ENCODE measurements at places on chromosomes 3 and 15. TPM values are rescaled to one million over a fixed set of nuclear protein-coding genes. Genes with fewer than 3 reads are reported as not detected.
A peak's percentile ranks its signal among the peaks of the same experiment; 100 is the strongest.

SPATA12 gene
- total RNA-seq, result not detected

MAP1A gene
- total RNA-seq, result 7.6 TPM

GOLGB1 gene
- 62.3 TPM for total RNA-seq

LDHAL6B gene
- total RNA-seq, result not detected

OPA1 gene
- 57.4 TPM for total RNA-seq

DNA sequence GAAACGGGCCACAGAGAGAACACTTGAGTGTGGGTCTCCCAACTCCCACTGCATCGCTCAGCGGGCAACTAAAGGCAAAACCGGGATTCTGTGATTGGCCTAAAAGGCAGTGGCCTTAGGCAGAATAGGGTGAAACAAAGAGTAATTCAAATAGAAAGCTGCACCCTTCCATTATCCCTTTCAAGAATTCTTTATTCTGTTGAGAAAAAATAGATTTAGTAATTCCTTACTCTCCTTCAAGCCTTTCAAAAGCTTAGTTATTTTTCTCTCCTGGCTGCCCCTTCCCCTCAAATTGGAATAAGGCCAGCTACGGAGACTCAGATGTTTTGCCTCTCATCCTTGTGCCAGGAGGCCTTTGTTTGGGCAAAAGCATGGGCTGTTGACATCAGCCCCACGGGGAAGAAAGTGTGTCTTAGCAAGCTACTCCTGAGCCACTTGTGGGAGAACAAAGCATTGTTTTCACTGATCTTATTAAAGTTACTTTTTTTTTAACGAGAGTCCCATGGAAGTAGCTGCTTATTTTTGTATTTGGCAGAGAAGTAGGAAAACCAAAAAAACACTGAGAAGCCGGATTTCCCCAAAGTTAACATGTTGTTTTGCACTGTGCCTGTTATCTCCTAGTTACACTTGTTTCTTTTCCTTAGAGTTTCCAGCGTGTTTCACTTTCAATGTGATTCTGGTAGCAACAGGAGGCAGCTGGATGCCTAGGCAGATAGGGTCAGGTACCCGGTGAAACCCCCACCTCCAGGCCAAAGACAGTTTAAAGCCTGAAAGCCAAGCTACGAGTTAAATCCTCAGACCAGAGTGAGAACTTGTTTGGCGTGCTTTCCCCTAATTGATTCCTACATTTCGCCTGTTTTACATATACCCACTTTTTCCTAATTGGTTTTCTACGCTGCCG is 2.2 kb downstream of the ST6GAL1 start:
- DNase-seq, result peak; percentile 55

GRCh38 chr3:123568034-123568433 is 16.8 kb downstream of the HACD2 start:
- DNase-seq, result no peak

DNA sequence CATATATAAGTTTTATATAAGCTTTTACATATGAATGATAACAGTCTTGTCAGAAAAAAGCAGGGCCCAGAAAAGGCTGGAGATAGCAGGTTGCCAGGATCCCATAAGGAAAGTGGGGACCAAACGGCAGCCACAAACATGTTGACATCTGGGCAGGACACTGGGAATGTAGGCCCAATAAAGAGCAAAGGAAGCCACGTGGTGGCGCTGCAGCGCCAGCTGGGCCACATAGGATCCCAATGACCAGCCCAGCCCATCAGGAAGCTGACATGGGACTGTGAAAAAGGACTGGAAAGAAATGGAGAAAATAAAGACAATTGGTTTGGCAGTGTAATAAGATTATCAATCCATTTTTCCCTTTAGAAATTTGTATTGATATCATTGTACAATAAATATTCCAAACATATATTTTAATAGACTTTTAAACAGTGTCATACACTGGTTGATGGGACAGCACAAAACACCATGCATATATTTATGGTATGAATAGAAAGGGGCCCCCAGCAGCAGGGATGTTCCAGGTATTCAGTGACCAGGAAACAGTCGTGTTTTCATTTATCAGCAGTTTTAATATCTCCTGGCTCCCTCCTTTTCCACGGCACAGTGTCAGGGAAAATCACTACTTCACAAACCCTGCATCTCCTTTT is 89.0 kb upstream of the STRIT1 start:
- peak; percentile 88 for DNase-seq

DNA sequence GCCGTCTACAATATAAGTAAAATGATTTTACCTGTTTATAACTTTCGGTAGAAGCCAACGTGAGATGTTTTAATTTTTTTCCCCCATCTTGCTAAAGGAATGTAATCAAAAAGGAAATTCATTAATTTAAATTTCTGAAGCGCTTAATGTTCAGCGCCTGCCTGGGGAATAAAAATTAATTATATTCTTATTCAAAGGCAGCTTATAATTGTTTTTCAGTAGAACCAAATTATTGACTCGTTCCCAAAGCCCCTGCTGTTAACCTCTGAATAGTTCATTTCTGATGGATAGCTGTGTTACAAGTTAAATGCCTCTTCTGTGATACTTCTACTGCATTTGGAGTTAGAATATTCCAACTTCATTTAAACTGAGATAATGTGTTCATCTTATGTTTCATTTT is 51.6 kb downstream of the ARMC8 start:
- no peak for DNase-seq

DNA sequence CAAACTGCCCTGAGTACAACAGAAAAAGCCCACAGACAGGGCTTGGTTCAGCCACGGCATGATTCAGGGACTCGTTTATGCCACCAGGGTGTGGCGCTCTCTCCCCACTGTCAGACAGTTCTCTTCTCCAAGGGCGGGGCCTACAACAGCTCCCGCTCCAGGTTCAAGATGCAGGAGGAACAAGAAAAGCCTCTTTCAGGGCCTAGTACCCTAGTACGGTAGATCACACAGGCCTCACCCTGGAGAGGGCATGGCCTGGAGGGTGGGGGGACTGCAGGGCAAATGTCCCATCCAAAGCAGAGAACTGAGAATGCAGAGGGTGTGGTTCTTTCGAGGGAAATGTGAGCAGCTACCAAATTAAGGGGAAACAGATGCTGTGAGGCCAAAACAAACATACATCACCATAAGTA is 12.0 kb downstream of the MESD start:
- DNase-seq, result peak; percentile 81

- DNase-seq, result peak; percentile 37
These were observed at the start of gene MCF2L2 for GRCh38 chr3:183428447-183429211. TSS of gene MCF2L2 (minus strand) at chr3:183428619. CDS start at chr3:183427977, 642 bp downstream.

- no peak for DNase-seq
These were observed 616 bp upstream of the IGDCC4 start for GRCh38 chr15:65423150-65423975.

- no peak for DNase-seq
These were observed 1.1 kb downstream of the GHRL start for GRCh38 chr3:10291641-10292040.

DNA sequence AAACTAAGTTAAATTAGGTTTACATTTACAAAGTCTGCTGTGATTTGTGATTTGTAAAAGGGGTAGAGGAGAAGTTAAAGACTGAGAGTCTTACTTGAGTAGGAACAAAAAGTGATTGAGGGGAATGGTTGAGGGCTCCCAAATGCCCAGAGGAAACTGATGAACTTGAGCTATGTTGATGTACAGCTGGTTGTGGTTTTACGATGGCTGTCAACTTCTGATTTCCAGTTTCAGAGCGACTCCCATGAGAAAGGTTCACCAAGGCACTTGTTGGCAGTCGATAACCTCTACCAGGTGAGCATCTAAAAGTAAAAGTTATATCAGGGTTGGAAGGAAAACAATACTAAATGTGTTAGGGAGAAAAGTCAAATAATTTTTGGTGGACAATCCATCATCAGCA is 91.0 kb downstream of the XRN1 start:
- no peak for DNase-seq

DNA sequence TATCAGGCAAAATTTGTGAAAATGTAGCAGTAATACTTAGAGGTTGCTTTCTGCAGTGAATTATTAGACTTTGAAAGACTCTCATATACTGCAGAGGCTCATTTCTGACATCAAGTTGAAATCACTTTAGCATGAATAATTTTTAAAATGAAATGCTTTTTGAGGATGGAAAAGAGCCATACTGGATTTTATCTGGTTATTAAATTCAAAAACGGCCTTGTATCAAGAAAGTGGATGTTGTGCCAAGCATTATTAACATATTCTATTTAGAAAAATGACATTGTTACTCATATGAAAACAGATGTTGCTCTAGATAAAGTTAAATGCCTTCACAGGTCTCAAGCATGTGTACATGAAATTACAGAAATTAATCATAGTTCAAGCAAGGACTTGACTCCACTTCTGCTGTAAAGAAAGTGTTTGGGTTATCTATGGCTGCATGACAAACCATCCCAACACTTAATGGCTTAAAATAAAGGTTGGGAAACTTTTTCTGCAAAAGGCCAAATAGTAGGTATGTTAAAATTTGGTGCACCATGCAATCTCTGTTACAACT is 64.5 kb upstream of the ZNF280D start:
- DNase-seq, result no peak

DNA sequence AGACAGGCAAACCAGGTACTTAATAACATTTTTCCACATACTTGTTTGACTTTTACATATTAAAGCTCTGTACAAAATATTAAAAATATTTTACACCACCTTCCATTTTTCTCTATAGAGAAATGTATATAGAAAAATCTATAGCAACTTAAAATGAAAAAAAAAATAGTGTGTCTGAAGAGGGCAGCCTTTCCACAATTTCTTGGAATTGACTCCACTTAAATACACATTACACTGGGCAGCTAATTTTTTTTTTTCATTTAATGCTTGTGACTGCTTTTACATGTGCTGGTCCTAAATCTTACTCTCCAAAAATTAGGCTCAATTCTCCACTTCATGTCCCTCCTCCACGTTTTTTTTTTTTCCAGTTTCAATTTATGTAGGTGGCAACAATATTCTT is 427.0 kb upstream of the RBMS3 start:
- no peak for DNase-seq

DNA sequence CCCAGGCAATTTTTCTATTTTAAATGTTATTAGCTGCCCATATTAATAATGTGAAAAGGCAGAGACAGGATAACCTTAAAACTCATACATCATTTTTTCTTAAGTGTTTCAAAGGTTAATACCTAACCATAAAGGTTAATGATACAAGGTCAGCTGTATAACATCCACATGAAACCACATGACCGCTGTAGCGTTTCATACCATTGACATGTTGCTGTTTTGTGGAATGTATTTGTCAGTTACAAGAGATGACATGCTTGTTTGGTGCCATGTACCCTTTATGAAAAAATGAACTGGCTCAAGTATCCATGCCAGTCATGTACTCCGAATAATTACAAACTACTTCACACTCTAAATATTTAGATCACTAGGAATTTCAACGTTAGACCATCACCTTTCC is 207.4 kb downstream of the FMN1 start:
- DNase-seq, result no peak

Measured in stomach (tissue), 19 donors.